Stimulated activated CD4-positive, alpha-beta T cell treated with anti-CD3 and anti-CD28 coated beads, Interleukin-12 subunit alpha, Interleukin-12 subunit beta, amount 100 ng/mL, for 48 hours (primary cell): ENCODE measurements at places on chromosomes 7 and 10.

DNA sequence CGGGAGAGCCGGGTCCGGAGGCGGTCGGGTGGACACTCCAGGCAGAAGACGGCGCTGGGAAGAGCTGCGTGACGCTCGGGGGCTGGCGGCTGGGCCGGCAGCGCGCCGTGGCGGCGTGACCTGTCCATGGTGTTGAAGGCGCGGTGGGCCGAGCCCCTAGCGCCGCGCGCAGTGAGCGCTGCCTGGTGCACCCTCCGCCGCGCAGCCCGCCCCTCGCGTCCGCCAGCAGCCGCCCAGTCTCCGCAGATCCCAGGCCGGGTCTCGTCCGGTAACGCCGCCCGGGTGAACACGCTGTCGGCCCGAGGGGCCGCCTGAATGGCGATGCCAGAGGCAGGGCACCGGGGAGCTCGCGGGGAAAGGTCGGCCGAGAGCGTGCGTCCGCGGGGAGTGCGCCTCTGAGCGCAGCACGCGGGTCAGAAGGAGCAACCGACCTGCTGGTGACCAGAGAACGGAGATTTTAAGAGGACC lies 657 bp upstream of the TMEM178B start:
- no peak for DNase-seq

DNA sequence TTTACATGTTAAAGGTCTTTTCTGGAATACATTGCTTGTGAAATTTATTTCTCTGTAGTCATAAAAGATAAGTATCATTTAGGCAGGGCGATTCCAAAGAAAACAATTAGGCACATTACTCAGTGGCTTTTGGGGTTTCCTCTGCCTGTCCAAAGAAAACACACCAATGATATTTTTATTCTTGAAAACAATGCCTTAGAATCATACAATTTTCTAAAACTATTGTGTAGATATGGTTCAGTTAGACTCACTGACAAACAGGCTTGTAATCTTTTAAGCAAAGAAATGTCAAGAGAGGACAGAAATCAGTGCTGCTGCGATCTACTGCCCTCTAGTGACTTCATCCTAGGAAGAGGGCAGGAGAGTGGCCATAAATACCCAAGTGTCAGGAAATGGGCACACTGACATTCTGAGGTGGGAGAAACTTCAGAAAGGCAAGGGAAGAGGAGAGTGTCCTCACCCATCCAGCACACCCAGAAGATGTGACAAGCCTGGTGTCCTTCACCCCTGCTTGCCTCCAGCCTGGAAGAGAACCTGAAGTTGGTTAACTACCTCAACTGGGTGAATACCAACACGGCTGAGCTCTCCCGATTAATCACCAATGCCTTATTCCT lies 120.5 kb downstream of the GALNT11 start:
- DNase-seq: no peak

DNA sequence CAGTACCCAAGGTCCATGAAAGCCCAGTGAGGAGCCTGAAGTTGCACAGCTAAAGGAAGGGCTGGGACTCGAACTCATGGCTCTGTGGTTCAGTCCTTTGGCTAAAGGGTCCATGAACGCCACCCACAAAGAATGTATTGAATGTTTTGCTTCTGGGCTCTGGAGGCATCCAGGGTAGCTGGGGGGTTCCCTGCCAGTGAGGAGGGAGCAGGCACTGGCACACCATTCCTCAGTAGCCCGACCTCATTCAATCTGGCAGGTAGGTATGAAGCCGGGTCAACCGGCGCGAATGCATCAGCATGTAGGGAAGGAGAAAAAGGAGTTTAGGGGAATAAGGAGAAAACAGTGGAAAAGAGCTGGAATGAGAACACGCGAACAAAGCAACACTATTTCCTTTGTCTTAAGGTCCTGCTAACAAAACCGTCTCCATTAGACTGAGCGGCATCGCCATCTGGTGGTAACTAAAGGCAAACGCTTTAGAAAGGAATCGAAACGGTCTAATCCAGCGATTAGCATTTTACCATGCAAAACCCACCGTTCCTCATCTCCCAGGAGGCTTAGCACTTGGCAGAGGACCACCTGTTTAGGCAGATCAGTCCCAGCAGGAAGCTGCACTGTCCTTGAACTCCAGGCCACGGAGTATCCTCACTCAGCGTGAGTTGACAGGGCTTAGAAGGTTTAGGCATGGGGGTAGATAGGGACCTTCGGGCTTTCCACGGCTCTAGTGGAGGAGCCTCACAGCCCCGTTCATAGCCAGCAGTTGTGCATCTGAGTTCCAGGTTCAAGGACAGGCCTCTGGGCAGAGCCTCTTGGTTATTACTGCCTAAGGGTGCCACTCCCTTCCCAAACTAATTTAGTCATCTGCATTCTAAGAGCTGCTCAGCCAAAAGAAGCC lies 122.8 kb downstream of the UBE2H start:
- DNase-seq: peak; percentile 29

- DNase-seq: no peak
Observed at GRCh38 chr10:2850202-2850601, 217.1 kb upstream of the PFKP start.

GRCh38 chr7:83161186-83161585 lies 1.5 kb downstream of the PCLO start:
- no peak for DNase-seq

GRCh38 chr10:21493784-21494183 lies 31.7 kb downstream of the SKIDA1 start:
- no peak for DNase-seq

DNA sequence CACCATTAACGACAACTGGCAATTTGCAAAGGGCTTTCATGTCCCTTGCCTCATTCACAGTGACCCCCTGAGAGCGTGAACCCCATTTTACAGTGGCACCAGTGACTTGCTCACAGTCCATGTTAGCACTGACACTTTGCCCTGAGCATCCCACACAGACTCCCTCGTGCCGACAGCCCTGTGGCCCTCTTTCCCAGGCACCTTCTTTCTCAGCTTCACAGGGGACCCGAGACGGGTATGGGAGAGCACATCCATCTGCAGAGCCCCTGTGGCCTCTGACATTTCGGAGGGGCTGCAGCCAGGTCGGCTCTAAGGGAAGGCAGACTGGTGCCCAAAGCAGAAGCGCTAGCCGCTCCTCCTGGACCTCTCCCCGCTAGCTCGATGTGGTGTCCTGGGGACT lies 10.8 kb downstream of the LOXL4 start:
- no peak for DNase-seq

DNA sequence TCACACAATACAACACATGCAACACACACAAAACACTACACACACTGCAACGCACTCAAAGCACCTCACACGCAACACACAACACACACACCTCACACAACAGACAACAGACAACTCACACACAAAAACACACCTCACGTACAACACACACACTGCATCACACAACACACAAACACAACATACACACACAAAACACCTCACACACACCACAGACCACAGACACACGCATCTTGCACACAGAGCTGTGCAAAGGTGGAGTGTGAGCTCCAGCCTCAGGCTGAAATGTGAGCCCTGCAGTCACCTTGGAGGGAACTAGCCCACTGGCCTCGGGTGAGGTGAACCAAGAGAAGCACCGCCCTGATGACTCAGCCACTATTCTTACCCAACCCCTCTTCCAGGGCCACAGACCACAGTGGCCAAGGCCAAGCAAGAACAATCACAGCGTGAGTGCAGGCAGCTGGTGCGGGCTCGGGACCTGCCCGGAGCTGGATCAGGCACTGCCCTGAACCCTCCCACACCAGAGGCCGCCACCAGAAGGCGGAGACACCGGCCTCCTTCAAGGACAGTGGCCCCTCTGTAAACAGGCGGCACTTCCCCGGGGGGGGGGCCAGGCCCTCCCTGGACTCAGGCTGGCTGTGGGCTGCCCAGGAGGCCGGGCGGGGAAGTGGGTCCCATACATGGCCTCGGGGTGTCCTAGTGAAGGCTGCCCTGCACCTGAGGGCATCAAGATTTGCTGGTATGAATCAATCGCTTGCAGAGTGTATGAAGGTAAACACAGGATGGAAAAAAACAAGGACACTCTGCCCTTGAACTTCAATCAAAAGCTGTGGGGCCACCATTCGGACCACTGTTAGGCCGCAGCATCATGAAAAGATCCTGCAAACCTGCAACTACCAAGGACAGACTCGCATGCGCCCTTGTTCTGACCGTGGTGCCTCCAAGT lies 106.7 kb downstream of the TNS3 start:
- no peak for DNase-seq
